ENCODE measurements at places on chromosomes 11 and 22. TPM values are rescaled to one million over a fixed set of nuclear protein-coding genes. Genes with fewer than 3 reads are reported as not detected.

Gene KREMEN1
- polyA plus RNA-seq, result 24.8 TPM

Gene IL17REL
- polyA plus RNA-seq, result not detected

DNA sequence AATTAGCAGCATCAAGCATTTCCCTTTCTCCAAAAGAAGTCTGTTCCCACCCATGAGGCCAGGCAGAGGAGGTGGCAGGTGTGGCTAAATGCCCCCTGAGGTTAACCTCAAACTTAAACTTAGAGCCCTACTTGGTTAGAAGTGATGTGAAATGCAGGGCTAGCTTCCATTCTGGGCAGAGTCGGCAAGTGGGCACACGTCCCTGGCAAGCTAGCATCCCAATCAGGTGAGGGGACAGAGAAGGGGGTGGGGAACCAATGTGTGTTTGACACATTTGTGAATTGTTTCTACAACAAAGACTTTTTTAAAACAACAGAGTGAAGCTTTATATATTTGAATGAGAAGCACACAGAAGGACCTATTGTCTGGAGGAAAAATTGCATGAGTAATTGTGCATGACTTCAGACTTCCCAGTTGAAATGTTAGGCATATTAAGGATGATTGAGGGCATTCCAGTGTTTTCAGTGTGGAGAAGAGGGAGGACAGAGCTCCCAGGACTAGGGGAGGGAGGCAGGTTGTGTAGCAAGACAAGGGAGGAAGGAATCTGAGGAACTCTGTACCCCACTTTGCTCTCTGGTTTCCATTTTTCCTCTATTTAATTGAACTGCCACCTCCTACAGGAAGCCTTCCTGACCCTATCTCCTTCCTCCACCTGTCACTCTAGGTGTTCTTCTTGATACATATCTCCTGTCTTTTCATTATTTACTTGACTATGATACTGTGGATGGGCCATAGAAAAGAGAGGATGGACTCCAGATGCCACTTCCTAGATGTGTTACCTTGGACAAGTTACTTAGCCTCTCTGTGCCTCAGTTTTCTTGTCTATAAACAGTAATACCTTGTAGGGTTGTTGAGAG lies 83.3 kb upstream of the PICALM start:
- no peak for DNase-seq

DNA sequence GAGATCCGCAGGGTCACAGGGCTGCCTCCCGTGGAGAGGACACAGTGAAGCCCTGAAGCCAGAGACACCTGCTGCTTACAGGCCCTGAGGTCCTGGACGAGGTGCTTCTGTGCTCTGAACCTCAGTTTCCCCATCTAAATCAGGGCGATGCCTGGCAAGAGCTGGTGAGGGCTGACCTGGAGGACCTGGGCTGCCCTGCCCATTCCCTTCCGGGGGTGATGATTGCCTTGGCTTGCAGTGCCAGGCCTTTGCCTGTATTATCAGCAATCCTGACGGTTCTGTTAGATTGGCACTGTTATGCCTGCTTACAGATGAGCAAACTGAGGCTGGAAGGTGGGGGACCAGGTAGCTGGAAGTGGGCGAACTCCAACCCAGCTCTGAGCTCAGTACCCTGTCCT lies 7.8 kb upstream of the GTSE1 start:
- no peak for DNase-seq

DNA sequence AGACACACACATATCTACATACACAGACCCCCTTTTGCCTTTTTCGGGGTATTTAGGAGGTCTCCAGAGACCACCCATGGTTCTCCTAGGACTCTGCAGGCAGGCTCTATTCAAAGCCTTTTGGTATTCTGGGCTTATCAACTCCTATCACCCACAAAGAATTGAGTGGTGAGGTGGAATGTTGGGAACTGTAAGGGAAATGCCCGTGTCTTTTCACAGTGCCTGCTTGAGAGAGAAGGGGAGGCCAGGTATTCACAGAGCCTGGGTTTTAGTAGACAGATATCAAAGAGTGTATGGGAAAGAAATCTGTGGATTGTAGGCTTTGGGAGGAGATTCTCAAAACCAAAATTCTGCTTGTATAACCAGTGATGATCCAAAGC lies 44.0 kb upstream of the CSNK2A3 start:
- no peak for DNase-seq

DNA sequence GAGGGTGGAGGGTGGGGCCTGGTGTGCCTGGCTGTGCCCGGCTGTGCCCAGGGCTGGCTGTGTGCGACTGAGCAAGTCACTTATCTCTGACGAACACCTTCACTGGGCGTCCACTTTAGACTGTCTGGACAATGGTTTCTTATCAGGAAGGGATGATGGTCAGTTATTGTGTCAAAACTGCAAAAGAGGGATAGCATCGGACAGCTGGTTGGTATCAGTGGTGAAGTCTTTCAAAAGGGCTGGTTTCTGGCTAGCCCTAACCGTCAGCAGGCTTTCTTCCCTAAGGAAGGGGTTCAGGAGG lies 4.1 kb upstream of the MGAT3 start:
- no peak for DNase-seq

GRCh38 chr11:70462818-70463477 lies 64.6 kb downstream of the CTTN start:
- DNase-seq, result no peak

DNA sequence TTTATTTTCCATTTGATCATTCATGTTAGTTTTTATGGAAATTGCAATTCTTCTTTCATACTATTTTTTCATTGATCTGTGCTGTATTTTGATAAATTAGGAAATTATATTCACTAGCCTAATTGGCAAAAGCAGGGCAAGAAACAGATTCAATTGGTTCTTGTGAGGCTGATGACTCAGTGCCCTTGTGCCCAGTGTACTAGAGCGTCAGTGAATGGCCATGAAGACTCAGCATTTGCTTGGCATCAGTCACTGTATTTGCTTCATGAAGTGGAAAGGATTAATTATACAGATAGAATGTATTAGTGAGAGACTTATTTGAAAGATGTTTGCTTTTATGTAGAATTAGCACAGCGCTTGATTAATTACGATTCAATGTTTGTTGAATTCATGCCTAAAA lies 31.8 kb downstream of the MRGPRX1 start:
- no peak for DNase-seq
